Nephron progenitor cell (in vitro differentiated cells): ENCODE measurements at places on chromosomes 16 and 17.

GRCh38 chr17:835263-835662 lies 53.1 kb downstream of the MRM3 start:
- no peak for DNase-seq

GRCh38 chr16:75928295-75928694 lies 202.0 kb upstream of the CPHXL start:
- DNase-seq, result no peak

GRCh38 chr16:19700319-19700781 lies 17.7 kb downstream of the KNOP1 start:
- no peak for DNase-seq

DNA sequence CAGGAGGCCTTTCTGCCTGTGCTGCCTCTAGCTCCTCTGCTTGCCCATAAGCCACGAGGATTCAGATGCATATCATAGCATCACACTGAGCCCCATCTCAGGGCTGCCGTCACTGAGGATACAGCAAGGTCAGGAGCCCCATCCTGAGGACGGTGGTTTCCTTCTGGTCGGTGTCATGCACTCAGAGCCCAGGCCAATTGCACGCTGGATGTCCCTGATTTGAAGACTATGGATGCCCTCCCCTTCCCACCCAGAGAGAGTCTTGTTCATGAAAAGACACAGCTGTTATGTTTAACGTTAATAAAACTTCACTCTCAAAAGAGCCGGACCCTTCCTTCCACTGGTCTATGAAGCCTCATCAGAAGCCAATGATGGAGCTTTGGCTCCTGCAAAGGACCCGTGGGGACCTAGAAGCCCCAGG lies 19.9 kb downstream of the COTL1 start:
- no peak for DNase-seq

- no peak for DNase-seq
Measured at GRCh38 chr17:56910509-56911235, 3.2 kb downstream of the TRIM25 start.

GRCh38 chr16:69253870-69254341 lies 57.2 kb upstream of the VPS4A start:
- no peak for DNase-seq

GRCh38 chr17:42359133-42359532 lies 29.1 kb downstream of the STAT3 start:
- no peak for DNase-seq

DNA sequence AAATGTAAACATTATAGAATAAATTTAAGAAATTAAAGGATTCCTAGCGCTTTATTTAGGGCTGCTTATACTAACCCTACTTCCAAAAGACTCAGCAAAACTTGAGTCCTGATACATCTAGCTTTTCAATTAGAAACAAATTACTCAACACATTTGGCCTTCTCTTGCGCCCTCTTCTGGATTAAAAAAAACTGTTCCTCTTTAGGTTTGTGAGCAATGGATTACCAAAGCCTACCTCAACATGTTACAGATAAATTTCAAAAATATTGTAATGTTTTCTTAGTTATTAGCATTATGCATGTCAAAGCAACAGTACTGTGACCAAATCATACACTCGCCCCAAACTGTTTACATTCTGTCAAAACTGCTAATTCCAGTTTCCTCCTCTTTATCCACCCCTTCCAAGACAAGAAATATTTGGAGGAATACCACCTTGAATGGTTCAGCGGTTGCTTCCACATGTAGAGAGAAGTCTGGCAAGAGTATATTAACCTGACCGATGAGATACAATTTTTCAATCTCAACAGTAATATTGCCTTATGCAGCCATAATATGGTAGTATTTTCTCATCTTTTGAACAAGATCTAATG lies 2.7 kb downstream of the NUFIP2 start:
- DNase-seq, result no peak
